HT1080 (cell line): ENCODE measurements at places on chromosomes 3 and 15.

- no peak for DNase-seq
Measured at GRCh38 chr15:98943601-98944151, 63.9 kb downstream of the PGPEP1L start.

DNA sequence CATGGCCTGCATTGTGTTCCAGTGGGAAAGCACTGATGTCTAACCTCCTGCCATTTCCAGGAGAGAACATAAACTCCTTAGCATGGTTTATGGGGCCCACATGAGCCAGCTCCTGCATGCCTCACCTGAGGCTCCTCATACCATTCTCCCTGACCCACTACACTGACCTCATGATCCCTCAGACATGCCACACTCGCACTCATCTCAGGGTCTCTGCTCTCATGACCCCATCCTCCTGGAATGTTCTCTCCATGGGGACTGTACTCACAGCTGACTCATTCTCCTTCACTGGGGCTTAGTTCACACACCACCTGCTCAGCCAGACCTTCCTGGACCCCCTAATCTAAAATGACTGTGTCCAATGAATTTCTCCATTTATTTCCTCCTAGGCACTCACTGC is 4.0 kb upstream of the LMCD1 start:
- peak; percentile 78 for DNase-seq

DNA sequence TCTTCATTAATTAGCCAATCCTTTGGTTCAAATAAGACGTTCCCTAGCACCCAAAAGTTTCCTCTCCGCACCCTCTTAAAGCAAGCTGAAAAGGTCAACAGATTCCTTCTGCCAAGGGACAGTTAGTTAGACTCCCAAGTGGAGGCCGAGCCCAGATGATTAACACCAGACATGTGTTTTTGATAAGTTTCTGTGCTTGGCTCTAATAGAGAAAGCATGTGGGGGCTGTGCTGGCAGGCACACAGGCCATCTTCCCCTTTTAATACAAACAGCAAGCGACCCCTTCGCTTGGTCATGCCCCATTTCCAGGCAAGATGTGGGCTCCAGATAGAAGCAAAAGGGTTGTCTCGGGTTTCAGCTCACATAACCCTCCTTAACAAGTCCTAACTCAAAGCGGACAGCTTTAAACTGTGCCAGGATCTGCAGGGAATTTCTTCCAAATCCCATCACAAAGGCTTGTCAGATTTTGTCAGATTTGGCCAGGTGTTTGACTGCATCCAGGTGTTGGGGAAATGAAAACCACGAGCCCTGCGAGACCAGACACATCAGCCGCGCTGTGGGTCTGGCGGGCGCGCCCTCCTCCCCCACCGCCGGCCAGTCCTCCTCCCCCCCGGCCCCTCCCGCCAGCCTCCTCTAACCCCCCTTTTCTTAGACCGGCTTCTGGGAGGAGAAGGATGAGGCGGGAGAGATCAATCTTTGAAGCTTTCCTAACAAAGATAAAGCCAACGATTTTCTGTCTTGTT is 3.3 kb downstream of the HES1 start:
- peak; percentile 72 for DNase-seq

GRCh38 chr3:61601831-61602230 is 40.5 kb downstream of the PTPRG start:
- DNase-seq, result no peak
